Activated CD4-positive, alpha-beta T cell treated with anti-CD3 and anti-CD28 coated beads for 24 hours (primary cell): ENCODE measurements at places on chromosomes 7 and 10.

DNA sequence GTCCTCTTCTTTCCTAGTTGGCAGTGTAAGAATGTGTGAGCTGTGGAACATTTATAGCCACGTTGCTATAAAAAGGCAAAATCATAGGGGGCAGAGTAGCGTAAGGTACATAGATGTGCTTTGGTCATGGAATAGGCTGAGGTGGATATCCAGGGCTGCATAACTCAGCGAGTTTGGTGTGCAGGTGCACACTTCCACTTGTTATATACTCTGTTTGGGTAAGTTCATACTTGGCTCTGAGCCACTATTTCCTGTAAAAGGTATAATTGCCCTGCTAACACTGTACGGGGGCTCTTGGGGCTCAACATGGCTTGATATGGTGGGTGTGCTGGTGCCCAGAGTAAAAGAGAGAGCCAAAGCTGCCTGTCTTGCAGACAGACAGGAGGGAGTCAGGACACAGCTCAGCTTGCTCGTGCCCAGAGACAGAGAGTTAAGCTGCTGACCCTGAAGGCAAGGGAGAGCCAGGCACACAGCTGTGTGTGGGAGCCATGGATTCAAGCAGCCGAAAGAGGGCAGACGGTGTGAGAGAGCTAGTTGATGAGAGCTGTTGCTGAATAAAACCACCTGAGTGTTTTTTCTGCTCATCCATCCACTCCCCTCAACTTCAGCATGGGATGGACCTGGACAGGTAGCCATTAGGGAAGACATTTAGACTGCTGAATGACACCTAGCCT, 126.7 kb downstream of the DKK1 start:
- DNase-seq: no peak

DNA sequence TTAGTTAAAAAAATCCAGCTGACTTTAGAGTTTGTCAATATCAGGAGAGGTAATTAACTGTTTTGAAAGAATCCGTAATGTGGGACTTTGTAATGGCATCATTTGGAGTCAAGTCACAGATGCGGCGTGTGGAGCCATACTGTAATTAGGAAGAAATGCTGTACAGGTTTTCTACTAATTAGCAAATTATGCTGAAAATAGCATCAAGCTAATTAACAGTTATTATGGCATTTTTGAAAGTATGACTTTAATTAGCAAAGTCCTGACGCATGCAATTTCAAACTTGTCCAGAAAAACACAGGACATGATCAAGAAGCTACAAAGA, 68.3 kb downstream of the EBF3 start:
- no peak for DNase-seq

GRCh38 chr7:139153832-139154231, 44.3 kb upstream of the ZC3HAV1 start:
- DNase-seq: no peak

DNA sequence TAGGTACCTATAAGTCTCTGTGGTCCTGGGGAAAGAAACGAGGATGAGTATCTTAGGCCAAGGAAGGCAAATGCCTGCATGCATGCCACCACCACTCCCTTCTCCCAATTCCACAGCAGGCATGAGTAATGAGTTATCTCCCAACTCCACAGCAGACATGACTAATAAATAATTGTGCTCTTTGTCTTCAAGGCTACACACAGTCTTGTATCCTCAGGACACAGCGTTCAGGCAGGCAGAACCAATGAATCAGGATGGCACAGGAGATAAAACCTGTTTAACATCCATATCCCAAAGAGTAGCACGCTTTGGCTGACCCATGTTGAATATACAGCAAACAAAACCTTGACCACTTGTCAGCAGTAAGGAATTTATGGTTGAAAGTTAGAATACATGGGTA, 229.7 kb upstream of the NFE2L3 start:
- no peak for DNase-seq

DNA sequence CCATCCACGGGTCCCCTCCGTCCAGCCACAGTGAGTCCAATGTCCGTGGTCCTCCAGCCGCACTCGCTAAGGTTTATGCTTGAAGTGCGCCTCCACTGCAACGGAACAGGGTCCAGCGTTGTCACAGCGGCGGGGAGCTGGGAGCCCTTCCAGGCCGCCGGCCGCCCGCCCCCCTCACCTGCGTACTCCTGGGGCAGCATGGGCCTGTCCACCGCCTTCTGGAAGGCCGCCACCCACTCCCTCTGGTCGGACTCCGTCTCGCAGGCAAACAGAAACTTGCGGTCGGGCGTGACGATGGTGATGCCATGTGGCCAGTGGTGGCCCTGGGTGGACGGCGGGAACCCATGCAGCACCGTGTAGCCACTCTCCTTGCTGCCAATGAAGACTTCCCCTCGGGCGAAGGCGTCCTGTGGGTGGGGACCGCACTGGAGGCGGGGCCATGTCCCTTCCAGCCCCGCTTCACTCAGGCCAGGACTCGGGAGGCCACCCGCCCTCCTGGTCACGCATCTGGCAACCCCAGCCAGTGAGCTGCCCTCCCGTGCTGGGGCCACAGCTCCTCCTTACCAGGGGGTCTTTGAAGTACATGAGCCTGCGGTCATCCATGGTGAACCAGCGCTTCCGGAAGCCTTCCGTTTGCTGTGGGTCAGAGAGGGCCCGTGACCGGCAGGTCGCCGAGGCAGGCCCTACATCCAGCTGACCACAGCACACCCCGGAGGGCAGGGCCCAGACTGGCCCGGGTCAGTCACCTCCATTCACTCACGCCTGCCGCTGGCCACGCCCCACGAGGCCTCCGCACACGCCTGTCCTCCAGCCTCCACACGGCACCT, 22.7 kb downstream of the GET4 start:
- DNase-seq: no peak

DNA sequence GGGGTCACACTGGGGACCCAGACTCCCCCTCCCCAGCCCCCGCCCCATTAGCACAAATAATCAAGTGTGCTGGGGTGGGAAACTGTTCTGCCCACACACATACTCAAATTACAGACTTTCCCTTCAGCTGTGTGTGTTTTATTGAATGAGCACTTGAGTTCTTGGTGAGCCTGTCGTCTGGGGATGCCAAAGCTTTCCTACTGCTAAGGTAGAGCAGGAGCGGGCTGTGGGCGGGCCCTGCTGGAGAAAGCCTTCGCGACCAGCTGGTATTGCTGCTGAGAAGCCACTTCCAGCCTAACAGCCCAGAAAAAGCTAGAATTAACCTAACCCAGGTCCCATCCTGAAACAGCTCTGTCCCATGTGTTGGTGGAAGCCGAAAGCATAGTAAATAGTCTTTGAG, 87.0 kb upstream of the KMT2E start:
- no peak for DNase-seq

DNA sequence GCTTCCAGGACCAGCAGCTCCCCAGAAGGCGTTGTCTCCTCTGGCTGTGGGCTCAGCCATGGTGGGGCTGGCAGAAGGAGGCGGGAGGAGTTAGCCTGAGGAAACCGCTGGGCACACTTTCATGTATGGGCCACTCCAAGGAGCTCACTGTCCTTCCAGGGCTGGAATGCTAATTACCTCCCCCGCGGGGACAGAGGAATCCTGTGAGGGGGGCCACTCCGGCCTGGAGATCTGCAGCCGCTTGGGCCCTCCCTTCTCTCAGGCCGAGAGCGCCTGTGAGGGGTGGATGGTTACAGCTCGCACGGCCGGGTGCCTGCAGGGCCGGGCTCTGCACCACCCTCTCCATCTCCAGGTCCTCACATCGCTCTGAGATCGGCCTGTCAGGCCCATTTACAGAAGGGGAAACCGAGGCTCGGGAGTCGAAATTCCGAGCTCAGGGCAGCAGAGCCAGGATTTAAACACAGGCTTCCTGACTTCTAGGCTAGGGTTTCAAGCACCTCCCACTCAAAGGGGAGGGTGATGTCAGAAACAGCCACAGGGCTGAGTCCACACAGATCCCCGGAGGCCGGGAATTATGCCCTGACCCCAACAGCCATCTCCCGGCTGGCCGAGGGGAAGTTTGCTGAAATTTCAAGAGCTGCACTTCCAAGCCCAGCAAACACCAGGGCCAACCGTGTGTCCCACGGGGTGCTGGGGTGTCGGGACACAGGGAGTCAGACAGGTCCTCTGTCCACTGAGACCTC, 59.1 kb downstream of the PDGFA start:
- no peak for DNase-seq

- no peak for DNase-seq
Observed at GRCh38 chr10:77030974-77031373, 606.6 kb downstream of the KCNMA1 start.

DNA sequence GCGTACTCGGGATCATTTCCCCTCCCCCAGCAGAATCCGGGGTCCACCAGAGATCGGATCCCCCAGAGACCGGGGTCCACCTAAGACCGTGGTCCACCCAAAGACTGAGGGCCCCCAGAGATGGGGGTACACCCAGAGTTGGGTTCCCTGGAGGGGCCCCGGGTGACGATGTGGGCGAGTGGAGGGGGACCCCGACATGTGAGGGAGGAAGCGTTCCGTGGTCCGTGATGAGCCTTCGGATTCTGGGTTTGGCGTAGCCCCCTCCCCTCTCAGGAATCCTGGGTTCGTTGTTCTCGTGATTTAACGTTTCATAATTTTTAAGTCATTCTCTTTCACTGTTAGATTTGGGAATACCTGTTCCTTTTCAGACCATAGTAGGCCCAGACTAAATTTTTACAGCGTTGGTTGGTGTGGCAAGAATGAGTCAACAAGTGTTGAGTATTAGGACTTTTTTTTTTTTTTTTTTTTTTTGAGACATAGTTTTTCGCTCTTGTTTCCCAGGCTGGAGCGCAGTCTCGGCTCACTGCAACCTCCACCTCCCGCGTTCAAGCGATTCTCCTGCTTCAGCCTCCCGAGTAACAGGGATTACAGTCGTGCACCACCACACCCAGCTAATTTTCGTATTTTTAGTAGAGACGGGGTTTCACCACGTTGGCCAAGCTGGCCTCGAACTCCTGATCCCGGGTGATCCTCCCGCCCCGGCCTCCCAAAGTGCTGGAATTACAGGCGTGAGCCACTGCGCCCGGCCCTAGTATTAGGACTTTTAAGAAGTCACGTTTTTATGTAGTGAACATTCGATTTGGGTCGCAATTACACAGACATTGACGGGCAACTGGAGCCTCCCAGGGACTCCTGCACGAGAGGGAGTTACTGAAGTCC, 672 bp downstream of the GTPBP4 start:
- no peak for DNase-seq

GRCh38 chr7:17123020-17123419, 175.4 kb upstream of the AHR start:
- DNase-seq: no peak

DNA sequence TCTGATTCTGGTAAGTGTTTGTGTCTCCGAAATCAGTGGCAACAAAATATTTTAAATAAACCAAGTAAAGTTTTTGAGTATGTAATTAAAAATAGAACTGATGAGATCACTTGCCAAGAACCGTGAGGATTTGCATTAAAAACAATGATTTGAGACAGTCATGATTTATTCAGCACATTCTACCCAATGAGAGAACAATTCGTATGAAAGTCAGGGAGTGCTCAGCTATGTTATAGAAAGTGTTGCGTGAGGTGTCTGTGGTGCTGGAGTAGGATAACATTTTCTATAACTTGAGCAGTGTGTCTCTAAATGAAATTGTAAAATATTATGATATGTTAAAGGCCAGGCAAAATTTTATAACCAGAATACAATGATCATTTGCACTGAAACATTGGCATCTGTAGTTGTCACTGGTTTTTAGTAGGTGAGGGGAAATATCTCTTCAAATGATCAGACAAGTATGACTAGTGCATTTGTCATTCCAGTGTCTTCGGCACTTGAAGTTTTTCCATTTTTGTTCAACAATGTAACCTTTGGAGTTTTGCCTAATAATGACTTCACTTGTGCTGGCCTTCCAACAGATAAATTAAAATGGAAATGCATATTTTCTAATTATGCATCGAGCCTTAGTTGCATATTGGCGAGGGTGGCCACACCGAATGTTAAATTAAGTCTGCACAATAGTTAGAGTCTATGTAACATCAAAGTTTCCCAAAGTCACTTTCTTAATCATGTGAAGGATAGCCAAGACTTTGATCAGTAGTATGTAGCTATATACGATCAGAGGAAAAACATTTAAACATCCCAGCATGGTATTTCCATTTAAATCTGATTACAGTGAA, 335.9 kb downstream of the GFRA1 start:
- no peak for DNase-seq

DNA sequence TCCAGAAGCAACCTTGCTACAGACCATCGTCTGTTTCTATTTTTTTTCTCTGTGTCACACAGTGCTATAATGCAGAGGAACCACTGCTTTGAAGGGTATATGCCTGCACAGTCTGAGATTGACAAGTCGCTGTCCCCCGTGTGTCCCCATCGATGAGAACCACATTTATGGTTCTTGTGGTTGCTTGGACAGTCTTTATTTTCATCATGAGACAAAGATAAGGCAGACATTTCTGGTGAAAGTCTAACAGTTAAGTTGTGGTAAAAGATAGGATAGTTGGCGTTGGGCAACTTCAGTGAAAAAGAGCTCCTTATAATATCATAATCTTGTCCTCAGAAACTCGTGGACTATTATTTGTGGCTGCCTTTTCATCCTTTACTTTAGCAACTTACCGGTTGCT, 6.3 kb upstream of the AKR1E2 start:
- no peak for DNase-seq

- DNase-seq: no peak
Observed at GRCh38 chr10:49347827-49348226, 48.1 kb downstream of the DRGX start.

DNA sequence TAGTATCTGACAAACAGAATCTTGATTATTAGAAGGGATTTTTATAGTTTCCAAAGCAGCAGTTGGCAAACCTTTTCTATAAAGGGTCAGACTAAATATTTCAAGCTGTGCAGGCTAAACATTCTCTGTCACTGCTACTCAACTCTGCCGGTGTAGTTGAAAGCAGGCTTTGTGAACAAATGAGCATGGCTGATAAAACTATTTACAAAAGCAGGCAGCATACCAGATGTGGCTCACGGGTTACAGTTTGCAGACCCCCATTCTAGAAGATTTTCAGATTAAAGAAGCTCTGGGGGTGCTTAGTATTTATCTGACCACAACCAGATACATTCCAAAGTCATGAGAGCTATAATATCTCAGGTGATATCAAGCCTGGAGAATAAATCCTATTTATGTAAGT, 1017.5 kb downstream of the SORCS1 start:
- no peak for DNase-seq

DNA sequence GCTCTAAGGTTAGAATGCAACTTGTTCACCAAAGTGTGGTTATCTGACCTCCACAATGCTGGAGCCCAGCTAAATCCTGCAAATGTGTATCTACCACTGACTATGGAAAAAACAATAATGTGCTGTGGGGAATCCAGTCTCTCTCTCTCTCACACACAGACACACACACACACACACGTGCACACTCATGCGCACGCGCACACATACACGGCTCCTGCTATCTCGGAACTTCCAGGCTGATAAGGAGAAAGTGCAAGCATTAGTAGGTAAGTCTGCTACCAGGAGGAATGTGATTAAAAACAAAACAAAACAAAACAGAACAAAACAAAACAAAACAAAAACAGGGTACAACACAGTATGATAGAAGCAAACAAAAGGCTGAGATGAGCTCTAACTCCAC, 205.2 kb downstream of the FRMD4A start:
- DNase-seq: no peak
